GM13976 (cell line): ENCODE measurements at places on chromosomes 5 and 9.

- no peak for DNase-seq
These were observed at the start of gene FAM163B for GRCh38 chr9:133609311-133610098. Gene FAM163B (minus strand): TSS chr9:133609389. CDS start chr9:133580223, 29,166 bp downstream.

DNA sequence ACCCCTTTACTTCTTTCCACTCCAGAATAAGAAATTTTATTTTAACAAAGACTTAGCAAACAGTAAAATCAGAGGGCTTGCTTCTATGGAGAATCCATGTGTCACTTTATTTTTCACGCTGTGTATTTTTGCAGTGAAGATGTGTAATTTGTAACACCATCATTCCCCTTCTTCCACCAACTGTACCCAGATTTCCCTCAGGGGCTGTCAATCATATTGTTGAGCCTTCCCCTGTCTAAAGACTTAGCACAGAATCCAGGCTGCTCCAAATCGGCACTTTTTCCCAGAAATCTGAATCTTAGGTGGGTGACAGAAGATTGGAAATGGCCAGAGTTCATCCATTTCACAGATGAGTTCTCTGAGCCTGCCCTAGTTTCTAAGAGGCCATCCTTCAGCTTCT, 115.9 kb downstream of the GNAQ start:
- no peak for DNase-seq

DNA sequence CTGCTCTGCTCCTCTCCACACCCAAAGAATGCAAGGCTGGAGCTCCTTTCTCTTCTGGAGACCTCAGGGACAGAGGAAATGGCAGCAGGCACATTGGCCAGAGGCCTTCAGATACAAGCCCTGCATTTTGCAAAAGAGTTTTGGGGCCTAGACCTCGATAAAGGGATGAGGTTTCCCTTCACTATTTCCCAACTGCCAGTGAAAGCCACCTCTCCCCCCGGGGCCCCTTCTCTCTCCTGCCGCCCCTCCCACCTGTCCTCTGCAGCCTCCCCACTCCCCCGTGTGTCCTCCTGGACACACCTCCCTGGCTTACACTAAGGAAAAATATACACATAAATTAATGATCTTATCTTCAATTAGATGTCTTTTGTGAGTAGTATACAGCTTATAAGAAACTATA, 21.3 kb upstream of the LMNB1 start:
- DNase-seq = no peak

GRCh38 chr9:28961623-28962022, 1388.3 kb upstream of the C9orf72 start:
- DNase-seq = no peak

DNA sequence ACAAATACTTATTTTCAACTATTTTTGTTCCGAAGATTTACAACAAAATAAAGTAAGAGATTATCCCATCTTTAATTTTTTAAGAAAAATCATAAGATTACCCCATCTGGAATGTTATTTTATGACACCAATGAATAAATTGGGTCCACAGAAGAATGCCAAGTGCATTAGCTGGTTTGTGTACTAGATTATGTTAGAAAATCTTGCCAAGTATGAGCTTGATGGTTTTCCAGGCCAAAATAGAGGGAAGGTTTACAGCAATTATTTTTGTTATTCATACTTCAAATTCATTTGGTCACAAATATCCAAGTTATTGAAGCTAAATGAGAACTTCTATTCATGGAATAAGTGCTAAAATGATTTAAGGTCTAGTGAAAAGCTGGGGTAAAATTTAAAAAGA, 109.4 kb upstream of the DMRTA1 start:
- DNase-seq = no peak

GRCh38 chr5:171157775-171158174, 151.3 kb upstream of the TLX3 start:
- no peak for DNase-seq

- DNase-seq = no peak
These were observed 50.1 kb upstream of the RETREG1 start for GRCh38 chr5:16666883-16667398.

DNA sequence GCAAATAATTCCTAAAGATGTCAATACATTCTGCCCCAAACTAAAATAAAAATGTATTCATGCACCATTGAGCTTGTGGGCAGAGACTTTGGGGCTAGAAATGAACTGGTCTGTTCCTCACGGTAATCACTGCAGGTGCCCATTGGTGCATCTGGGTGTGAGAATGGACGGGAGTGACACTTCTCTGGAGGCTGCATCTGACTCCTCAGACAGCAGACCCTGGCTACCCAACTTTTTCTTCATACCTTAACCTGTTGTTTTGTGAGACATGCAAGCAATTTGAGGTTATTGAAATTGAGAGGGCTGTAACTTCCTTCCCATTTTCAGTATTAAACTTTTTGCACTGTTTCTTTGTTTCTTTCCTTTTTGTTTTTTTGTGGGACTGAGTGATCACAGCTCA, 333.4 kb downstream of the ICE1 start:
- no peak for DNase-seq

GRCh38 chr9:72575666-72576065, 54.3 kb downstream of the TMC1 start:
- DNase-seq = no peak

DNA sequence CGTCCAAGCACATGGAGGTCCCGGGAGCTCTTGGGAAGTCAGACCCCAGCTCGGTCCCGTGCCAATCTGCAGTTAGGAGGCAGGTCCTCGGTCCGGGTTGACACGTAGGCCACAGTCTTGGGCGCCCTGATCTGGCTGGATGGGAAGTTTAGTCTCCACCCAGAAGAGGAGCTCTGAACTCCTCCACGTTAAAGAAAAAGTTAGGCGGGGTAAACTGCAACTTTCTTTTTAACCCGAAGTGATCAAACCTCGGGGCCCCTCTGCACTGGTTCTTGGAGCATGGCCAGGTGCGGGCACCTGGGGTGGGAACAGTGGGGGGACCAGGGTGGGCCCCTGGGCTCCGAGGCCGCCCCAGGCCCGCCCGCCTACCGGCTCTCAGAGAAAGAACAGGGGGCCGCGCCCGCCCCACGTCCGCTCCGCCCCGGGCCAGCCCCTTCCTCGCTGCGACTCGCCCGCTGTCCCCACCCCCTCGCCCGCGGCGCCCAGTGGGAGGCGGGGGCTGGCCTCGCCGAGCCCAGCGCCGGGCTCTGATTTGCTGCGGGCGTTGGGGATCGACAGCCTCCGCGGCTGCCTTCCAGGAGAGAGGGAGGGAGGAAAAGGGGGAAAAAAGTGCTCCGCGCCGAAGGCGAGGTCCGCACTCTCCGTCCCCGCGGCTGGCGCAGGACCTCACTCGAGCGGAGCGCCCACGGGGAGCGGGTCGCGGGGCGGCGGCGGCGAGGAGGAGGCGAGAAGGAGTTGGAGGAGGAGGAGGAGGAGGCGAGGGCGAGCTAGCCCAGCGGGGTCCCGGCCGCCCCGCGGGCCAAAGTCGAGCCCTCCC, at the start of gene COL5A1:
Gene COL5A1, plus strand, starts transcription at position 631 of the 817 bp plus-strand sequence. CDS start 385 bp downstream, outside the sequence.
- DNase-seq = no peak

GRCh38 chr5:151191661-151192060, 32.2 kb downstream of the CCDC69 start:
- DNase-seq = no peak

DNA sequence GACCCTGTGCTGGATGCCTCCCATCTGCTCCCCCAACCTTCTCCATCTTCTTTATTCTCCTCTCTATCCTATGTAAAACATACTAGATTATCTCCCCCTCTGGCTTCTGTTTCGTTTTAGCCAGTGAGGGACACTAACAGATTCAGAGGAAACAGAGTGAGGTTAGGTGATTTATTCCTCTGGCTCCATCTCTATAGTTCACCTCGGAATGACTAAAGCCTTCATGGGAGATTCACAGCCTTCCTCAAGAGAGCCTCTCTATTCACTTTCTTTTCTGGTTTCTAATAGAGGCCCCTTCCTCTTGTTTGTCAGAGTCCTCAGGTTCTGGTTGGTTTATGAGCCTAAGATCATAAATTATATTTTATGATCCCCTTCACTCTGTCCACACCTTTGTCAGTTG, 633.1 kb upstream of the TYRP1 start:
- no peak for DNase-seq

DNA sequence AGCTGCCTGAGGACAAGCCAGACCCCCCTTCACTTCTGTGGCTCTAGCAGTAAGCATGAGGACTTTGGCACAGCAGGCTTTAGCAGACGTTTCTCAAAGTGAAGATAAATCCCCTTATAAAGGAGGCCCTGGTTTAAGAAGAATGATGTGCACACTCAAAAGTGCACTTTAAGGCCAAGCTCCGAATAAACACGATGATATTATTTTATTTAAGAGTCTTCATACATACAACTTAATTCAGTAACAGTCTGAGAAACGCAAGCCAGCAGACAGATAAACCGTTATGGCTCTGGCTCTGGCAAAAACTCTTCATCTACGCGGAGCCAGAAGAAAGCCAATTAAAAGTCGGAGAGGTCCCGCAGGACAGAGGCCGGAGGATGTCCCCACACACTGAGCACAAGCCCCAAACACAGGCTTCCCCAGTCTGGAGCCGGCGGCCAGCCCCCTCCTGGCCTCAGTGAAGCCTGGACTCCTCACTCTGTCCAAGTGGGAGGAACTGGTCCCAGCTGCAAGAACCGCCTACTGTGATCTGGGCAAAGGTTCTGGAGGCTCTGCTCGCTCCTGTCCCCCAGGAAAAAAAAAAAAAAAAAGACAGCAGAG, 44.6 kb downstream of the ADAMTS2 start:
- DNase-seq = no peak

DNA sequence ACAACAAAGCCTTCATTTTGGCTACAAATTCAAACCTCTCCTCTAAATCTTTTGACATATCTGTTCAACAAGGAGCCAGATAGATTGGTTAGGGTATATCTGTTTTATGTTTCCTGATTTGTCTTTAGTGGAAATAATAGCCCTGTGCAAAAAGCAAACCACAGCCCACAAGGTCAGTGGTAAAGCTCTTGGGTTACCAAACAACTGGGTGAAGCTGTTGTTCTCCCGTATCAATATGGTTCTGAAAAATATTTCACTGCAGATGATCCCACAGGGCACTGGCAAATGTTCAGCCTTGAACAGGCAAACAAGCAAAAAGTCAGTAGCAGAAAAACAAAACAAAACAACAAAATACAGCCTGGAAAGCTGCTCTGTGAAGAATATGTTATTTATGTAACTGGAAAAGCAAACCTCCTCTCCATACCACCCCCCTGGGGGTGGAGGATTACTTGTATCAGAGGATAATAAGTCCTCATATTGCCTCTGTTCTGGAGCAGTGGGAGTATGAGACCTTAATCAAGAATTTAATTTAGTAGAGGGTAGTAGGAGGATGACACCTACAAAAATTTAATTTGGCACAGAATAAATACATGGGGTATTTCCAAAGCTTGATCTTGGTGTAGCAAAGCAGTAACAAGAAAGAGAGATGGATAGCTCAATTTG, 20.8 kb upstream of the PTBP3 start:
- DNase-seq = no peak

DNA sequence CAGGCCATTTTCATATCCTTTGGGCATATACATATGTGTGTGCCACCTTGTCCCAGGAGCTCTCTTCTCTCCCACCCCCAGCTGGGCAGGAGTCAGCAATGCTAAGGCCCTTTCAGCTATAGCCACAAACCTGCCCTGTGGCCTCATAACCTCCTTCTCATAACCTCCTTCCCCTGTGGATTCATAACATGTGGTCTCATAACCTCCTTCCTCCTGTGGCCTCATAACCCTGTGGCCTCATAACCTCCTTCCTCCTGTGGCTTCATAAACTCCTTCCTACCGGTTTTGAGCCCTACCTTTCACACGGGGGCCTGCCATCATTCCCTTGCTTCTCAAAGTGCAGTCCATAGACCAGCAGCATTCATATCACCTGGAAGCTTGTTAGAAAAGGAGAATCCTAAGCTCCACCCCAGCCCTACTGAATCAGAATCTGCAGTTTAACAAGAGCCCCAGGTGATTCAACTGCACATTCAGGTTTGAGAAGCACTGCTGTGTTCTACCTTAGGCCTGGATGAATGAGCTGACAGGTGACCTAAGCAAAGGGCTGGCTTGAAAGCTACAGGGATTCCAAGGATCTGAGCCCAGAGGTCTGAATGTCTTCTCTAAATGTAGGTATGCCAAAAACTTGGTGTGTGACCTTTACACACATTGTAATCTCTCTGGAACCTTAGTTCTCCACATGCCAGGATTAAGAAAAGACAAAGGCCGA, 41.9 kb upstream of the PLPP6 start:
- no peak for DNase-seq

DNA sequence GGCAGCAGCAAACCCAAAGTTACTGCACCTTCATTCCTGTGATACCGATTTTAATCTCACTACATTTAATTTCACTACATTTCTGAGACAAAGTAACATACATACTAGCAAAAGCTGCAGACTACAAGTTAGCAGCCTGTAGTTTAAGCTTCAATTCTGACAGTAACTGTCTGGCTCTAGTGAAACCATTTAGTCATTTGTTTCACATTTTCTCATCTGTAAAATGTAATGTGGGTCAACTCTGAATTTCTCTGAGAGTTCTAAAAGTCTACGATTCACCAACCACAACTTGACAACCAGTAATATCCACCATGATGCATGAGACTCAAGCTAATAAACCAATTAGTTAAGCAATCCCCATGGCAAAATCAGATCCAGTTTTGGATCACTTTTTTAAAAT, 408.9 kb downstream of the PDE4D start:
- no peak for DNase-seq

DNA sequence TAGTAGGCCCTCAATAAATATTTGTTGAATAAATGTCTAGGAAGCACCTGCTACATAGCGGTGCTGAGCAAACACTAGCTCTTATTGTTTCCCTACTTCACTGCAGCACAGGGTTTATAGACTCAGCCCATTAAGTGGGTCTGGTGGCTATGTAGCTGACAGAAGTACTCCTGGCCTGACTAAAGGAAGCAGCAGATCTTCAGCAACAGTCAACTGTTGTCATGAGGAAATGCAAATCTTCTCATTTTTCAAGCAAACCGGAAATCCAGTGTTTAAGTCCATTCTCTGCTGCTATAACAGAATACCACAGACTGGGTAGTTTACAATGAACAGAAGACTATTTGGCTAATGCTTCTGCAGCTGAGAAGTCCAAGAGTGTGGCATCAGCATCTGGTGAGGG, 2.8 kb upstream of the TEX10 start:
- DNase-seq = no peak
